ENCODE measurements at places on chromosomes 2 and 18.

- DNase-seq: peak; percentile 92
Observed at GRCh38 chr18:8389391-8390340, 219.6 kb upstream of the RAB12 start.

GRCh38 chr2:34785206-34785785, 1186.2 kb upstream of the FAM98A start:
- DNase-seq: no peak

- DNase-seq: peak; percentile 77
Observed at GRCh38 chr18:56873441-56874140, 222.4 kb downstream of the WDR7 start.

DNA sequence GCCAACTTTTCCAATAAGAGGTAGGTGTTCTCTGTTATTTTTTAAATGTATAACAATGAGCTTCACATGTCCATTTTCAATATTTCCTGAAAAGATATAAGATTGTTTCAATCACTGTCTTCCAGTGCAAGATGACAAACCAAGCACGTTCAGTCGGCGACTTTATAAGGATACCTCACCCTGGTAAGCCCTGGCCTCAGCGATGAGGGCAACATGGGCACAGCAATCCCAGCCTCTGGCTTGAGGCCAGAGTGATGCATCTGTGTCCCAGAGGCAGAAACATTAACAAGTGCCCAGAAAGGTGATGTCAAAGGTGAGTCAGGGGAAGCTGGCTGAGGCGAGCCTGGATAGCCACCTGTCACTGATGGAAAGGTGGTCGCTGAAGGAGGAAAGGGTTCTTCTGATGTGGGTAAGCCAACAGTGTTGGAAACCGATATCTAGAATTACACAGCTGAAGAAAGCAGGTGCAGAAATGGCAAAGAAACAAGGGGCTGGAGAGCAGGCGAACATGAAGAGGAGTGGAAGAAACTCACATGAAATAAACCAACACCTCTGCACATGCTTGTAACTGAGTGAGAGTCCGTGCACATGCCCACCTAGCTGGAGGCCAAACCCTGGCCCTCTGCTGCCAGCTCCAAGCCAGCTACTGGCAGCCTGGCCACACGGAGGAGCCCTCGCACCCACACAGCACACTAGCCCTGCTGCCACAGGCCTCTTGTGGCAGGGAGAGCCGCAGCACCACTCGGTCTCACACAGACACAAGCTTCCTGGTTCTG, 65.5 kb downstream of the FBXO15 start:
- DNase-seq: peak; percentile 96
